ENCODE measurements at places on chromosomes 1 and 21.

GRCh38 chr1:99996951-99997350, 27.2 kb downstream of the SLC35A3 start:
- DNase-seq: no peak

DNA sequence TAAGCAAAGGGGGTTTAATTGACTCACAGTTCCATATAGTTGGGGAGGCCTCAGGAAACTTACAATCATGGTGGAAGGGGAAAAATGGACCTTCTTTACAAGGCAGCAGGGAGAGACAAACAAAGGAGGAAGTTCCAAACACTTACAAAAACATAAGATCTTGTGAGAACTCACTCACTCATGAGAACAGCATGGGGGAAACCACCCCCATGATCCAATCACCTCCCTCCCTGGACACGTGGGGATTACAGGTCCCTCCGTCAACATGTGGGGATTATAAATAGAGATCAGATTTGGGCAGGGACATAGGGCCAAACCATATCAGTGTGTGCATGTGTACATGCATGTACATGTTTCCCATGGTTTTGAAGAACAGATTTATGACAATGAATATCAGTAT, 5.5 kb upstream of the SMG7 start:
- peak; percentile 35 for DNase-seq

- DNase-seq: no peak
Measured at GRCh38 chr1:64960731-64961130, 5.6 kb downstream of the JAK1 start.

DNA sequence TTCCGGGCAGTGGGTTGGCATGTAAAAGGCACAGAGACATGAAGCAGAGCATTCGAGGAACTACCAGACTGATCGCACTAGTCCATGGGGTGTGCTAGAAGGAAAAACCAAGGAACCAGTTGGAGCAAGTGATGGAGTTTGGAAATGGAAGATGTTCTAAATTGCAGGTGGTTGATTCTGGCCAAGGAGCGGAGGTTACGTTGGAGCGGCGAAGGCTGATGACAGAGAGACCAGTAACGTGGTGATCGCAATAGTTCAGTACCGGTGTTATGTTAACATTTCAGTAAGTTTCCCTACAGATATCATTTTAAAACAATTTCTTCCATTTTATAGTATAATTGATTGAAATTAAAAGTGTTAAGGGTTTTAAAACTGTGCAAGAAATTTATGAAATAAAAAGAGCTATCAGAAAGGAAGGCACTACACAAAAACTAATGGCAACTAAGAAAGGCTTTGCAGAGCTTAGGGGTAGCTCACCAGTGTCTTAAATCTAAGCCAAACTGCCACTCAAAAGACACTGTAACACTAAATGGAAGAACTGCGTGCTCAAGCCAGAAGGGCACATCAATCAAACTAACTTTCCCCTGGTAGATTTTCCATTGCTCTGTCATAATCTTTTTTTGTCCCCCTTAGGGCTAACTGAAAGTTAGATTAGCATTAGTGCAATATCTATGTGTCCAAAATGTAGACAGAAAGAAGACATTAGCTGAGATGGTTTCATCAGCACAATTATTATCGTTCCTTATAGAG, 11.3 kb upstream of the HEATR1 start:
- DNase-seq: no peak

GRCh38 chr21:34880401-34880800, 168.7 kb downstream of the RUNX1 start:
- no peak for DNase-seq

GRCh38 chr1:61244114-61244513, 161.8 kb downstream of the NFIA start:
- no peak for DNase-seq

DNA sequence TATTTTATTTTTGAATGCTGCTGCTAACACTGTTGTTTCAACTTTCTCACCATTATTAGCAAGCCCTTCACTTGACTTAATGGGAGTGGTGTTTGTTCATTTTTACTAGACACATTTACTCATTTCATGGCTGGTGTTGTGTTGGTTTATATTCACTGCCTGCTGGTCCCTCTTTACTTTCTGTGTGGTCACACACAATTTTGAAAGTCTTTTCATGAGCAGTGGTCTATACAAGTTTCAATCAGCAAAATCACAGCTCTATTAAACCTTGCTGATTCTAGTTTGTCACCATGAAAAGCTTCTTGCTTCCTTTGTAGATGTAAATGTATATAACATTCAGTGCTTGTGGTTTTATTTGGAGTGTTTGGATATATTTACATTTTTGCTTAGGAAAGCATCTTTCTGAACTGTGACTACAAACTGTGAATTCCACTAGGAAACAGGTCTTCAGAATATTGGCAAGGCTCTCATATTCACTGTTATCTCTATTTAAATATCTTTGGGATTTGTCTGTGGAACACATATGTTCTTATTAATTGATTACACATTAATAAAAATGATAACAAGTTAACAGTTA, 22.8 kb downstream of the ATP6V1G3 start:
- DNase-seq: no peak

GRCh38 chr1:208030288-208031091, 119.6 kb upstream of the CD34 start:
- no peak for DNase-seq

DNA sequence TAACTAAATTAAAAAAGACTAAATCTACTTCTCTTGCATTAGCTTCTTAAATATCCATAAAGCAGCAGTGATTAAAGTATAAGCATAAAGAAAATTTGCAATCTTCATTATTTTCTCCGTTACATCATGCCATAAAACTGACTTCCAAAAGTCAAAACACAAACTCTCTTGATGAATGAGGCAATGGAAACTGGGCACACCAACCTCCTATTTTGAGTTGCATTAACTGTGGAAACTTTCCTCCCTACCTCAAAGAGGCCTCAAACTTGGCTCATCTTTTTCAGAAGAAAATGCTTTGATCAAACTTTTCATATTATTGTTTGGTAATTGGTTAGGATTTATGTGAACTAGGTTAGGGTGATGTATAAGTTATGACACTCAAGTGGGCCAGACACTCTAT, 4.1 kb upstream of the BTG3 start:
- no peak for DNase-seq

- DNase-seq: no peak
Measured at GRCh38 chr1:199283794-199284193, 645.0 kb downstream of the PTPRC start.

- DNase-seq: no peak
Measured at GRCh38 chr1:5751833-5752745, 240.1 kb downstream of the NPHP4 start.

- DNase-seq: no peak
Measured at GRCh38 chr1:11273595-11274234, 717 bp downstream of the UBIAD1 start.

DNA sequence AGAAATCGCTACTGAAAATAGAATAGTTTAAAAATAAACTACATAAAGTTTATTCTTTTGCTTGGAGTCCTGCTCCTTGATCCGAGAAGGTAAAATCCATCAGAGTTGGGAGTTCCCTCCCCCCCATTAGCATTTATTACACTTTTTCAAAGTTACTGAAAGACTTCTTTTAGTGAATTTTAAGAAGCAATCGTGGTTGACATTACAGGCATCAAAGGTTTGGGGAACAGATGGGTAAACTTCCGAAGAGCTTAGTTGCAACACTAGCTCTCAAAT, 31.0 kb upstream of the NFIA start:
- DNase-seq: no peak

- DNase-seq: no peak
Measured at GRCh38 chr1:179731643-179732042, 11.4 kb upstream of the FAM163A start.

- no peak for DNase-seq
Measured at GRCh38 chr1:26717017-26717491, 21.2 kb downstream of the ARID1A start.

- DNase-seq: no peak
Measured at GRCh38 chr1:90725657-90726424, 8.7 kb upstream of the BARHL2 start.

- DNase-seq: no peak
Measured at GRCh38 chr1:113269168-113269963, 120.9 kb upstream of the MAGI3 start.

DNA sequence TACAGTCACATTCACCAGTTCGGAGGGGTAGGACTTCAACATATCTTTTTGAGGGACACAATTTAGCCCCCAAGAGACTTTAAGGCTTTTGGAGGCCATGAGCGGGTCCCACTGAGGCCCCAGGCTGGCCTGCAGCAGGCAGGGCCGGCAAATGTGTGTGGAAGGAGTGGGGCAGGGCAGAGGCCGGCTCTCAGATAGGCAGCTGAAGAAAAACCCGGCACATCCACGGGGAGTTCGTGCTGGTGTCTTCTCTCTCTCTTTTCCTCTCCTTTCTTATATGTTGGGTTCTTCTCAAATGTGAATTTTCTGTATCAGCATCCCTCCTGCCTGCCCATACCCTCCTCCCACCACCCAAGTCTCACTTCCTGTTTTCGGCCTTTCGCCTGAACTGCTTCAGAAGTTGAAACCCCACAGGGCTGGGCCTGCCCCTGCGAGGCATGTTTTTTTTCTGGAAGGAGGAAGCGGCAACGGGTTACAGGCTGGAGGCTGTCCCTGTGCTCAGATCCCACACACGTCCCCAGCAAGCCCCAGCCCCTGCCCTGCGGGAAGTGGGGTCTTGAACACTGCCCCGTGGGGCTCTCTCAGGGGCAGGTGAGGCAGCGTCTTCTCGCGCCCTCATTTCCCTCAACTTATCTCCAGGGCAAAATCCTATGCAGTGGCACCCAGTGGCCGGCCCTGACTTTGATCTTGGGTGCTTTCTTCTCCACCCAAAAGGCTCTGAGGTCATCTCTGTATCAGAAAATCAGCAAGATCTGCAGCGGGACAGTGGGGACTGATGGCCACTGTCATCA, 9.7 kb upstream of the UMODL1 start:
- peak; percentile 81 for DNase-seq

DNA sequence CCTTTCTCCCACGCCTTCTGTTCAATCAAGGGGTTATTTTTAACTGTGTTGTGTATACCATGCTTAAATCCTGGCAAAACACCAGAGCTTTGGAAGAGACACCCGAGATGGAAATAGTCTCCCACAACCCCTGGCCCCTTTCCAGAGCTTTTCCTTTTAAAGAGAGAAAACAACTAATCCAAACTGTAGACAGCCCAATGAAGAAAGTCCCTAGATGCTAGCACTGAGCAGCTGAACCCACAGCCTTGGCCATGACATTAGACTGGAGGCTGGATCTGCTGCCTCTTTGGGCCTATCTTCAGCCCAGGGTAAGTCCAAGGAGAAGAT, 64.9 kb upstream of the ARTN start:
- DNase-seq: no peak

DNA sequence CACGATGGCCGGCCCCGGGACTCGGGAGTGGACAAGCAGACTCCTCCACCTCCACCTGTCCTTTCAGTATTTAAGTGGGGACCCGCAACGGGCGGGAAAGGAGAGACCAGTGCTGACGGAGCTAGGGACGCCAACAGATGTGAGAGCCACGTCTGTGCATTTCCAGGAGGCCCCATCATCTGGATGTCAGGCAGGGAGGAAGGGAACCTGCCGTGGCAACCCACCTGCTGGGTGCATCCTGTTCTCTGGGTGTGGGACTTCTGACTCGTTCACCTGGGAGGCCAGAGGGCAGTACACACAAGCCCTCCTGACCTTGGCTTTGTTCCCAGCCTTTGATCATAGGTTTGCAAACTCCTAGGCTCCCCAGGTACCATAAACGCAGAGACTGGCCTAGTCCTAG, 5.6 kb upstream of the PCBP3 start:
- DNase-seq: no peak

DNA sequence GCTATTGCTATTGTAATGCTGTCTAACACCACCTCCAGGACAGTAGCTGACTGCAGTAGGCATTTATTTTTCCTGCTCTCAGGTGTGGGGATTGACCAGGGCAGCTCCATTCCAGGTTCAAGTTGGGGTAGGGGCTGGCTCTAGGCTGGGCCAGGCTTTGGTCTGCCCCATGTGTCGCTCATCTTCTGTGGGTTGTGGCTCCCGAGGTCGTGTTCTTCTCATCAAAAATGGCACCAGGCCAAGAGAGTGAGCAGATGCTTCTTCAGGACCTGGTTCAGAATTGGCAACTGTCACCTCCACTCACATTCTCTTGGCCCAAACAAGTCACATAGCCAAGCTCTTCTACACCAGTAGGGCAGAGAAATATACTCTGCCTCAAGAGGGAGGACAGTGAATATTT, 133.7 kb downstream of the PTPRU start:
- DNase-seq: no peak

Measured in CD4-positive, alpha-beta T cell treated with Interleukin-4 for 1 hour (primary cell).